ENCODE measurements at places on chromosomes 3 and 15.

DNA sequence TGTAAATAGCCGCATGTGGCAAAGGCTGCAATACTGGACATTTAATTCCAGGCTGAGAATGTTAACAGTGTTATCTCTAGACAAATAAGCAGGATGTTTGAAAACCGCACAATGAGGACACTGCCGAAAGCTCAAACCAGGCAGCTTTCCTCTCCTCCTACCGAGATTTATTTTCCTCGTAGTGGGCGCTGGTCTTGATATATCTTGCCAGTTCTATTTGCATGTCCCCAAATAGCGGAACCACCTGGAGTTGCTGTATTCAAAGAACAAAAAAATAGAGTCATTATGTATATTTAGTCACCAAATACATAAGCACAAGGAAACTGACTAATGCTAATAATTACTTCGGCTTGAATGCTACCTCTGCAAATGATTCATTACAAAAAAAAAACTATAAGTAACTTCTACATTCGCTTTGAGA, 46.5 kb downstream of the CYFIP1 start:
- DNase-seq = no peak

- DNase-seq = no peak
These were observed 195.3 kb downstream of the CDIN1 start for GRCh38 chr15:36774765-36775164.

DNA sequence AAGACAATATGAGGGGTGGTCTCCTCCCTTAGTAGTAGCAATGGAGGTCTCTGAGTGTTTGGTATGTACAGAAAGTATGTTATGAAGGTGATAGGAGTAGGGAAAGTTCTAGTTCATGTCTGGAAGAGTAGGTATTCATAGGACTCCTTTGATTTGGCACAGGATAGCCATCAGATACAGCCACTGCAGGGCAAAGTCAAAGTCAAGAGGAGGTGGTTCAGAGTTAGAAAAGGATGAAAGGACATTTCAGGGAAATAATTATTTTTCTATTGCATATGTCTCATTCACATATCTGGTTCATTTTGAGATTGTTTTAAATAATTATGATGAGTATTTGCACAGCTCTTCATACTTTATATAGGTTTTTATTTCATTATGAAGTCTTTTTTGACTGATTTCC, 381.1 kb downstream of the MFSD1 start:
- no peak for DNase-seq

DNA sequence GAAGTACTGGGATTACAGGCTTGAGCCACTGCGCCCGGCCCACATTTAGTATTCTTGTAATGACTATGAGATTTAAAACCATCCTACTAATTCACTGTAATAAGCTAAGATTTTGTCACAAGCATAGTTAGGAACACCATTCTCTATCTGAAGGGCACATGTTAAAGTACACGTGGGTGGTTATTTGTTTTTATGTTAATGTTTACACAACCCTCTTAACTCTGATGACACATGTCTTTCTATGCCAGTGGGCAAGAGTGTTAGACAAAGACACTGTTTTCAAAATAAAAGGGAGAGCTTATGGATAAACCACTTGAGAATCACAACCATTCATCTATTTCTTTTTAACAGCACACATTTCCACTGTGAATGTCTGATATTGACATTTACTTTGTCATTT, 537.6 kb upstream of the IL12A start:
- no peak for DNase-seq

GRCh38 chr3:125028657-125029056, 27.1 kb downstream of the HEG1 start:
- DNase-seq = no peak

- no peak for DNase-seq
These were observed 532.0 kb upstream of the GBE1 start for GRCh38 chr3:82293435-82293834.

DNA sequence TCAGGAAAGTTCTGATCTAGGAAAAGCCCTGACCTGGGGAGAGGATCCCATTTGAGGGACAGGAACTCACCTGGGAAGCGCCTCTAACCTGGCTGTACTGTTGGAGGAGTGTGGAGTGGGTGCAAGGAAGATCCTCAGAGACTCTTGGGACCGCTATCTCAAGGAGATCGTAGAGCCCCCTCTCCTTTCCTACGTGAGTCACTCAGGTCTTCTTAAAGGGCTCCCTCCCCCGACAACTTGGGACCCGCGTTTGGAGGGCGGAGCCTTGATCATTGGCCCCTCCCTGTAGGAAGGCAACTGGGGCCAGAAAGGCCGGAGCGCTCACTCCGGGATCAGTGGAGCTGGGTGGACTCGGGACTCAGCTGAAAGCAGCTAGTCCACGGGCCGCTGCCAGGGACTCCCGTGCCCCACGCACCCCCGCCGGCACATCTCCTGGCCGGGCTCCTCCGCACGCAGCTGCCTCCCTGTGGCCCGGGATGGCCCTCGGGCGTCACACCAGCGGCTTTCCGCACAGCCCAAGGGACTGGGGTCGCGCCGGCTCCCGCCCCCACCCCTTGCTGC, 520 bp downstream of the SLC26A6 start:
- no peak for DNase-seq

GRCh38 chr3:158451405-158452055, 119.5 kb upstream of the MLF1 start:
- no peak for DNase-seq

DNA sequence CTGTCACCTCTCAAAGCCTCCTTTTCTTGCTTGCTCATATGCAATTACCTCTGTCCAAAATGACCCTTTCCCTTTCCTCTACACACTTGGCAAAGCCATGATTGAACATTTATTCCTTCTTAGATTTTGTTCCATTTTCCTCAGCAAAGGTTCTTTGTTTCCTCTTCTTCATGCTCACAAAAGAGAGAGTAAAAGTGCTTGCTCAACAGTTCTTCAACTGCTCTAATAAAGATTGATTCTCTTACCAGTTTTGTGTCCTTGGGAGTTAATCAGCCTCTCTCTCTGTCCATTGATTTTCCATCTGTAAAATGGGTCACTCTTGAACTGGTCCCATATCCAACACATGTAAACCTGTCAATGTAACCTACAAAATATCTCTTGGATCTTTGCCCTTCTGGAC, 186.4 kb downstream of the WNT5A start:
- DNase-seq = no peak

GRCh38 chr3:168134931-168135330, 39.2 kb upstream of the GOLIM4 start:
- DNase-seq = no peak

DNA sequence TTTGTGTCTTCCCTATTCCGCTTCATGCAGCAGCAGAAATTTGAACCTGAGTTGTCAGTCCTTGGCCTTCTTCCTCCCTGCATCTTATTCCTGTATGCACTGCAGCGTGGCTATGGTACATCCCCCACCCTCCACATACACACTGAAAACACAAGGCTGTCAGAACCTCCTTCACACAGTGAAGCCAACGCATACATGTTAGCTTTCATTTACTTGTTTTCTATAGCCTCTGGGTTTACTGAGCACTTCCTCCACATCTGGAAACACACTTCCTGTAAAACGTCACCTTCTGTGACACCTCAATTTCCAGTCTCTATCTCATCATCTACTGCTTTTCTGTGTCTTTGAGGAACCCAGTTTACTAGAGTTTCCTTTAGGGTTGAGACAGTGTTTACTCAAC, 47.0 kb downstream of the SUSD5 start:
- DNase-seq = no peak

GRCh38 chr3:117139681-117140080, 430.1 kb downstream of the TUSC7 start:
- no peak for DNase-seq

- no peak for DNase-seq
These were observed 4.1 kb upstream of the EOMES start for GRCh38 chr3:27726240-27726639.

GRCh38 chr15:70309716-70310115, 212.0 kb upstream of the TLE3 start:
- no peak for DNase-seq

GRCh38 chr3:122305818-122306621, 19.0 kb upstream of the CSTA start:
- no peak for DNase-seq

GRCh38 chr15:70519004-70519365, 244.4 kb downstream of the UACA start:
- DNase-seq = no peak

GRCh38 chr3:15387171-15387581, 40.2 kb downstream of the METTL6 start:
- no peak for DNase-seq

DNA sequence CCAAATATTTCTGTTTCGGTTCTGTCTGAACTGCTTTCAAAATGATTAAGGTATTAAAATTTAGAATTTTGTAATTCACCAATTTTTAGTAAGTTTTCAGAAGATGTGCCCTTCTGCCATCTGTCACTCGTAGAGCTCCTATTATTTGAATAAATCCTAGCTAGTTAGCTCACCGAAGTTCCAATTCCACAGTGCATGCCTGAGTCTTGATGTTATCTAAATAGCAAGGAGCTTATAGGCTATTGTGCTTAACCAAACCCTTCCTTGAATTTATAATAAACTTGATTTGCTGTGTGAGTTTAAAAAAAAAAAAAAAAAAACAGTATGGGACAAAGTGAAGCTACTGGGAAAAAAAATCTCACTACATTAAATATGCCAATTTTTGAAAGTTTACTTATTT, 18.7 kb downstream of the ATP13A3 start:
- DNase-seq = no peak

- no peak for DNase-seq
These were observed 591.7 kb upstream of the ZNF717 start for GRCh38 chr3:76377074-76377473.

DNA sequence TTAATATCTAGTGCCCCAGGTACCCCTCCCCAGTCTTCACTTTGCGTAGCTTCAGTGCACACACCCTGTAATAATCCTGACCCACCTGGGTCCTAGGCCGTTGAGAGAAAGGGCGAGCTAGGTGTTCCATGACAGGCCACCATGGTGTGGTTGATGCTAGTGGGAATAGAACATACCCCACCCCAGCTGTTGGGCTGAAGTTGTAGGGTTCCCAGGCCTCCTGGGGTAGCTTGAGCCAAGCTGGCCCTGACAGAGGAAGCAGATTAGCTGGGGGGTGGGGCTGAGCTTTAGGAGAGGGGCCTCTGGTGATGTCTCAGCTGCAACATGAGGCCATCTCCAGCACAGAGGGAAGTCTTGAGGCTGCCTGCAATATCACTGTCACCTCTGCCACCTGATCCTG, 40.5 kb downstream of the RAB11A start:
- DNase-seq = no peak

- no peak for DNase-seq
These were observed 20.9 kb downstream of the PLCL2 start for GRCh38 chr3:16905704-16906103.

DNA sequence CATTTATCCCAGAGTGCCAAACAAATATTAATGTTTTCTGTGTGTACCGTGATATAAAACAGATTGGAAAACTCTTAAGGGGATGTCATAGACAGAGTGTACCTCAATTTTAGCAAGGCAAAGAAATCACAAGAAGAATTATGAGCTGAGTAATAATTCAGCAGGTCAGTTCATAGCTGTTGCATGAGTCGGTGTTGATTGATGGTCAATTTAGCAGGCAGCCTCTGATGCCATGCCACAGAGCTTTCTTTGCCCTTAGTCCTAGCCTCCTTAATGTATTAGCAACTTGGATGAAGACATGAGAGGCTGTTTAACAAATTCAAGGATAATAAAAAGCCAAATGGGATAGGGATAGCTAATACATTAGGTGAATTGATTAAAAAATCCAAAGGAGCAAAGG, 6.8 kb downstream of the SLC35A5 start:
- no peak for DNase-seq

GRCh38 chr3:138186221-138186620, 880 bp upstream of the ARMC8 start:
- no peak for DNase-seq

DNA sequence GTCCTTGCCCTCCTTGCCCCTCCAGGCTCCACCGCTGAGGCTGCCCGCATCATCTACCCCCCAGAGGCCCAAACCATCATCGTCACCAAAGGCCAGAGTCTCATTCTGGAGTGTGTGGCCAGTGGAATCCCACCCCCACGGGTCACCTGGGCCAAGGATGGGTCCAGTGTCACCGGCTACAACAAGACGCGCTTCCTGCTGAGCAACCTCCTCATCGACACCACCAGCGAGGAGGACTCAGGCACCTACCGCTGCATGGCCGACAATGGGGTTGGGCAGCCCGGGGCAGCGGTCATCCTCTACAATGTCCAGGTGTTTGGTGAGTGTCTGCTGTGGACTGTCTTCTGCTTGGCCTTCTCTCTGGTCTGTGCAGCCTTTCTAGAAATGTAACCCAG, 61.0 kb downstream of the BOC start:
- no peak for DNase-seq

DNA sequence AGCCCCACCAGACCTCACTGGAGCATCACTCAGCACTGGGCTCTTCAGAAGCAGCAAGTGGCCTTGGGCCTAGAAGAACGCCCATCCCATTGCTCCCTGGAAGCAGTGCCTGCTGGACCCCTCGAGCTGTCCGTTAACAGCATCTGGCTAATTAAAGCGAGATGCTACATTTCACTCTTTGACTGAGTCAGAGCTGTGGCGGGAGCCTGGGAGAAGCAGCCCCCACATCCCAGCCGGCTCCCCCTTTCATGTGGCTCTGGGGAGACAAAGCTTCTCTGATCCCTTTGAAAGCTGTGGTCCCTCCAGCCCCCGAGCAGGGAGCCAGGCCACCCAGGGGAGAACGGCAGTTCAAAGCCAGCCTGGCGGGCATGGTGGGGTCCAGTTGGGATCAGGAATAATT, 103.7 kb downstream of the MEGF11 start:
- DNase-seq = no peak

- no peak for DNase-seq
These were observed 23.2 kb downstream of the LIPC start for GRCh38 chr15:58454950-58455401.

DNA sequence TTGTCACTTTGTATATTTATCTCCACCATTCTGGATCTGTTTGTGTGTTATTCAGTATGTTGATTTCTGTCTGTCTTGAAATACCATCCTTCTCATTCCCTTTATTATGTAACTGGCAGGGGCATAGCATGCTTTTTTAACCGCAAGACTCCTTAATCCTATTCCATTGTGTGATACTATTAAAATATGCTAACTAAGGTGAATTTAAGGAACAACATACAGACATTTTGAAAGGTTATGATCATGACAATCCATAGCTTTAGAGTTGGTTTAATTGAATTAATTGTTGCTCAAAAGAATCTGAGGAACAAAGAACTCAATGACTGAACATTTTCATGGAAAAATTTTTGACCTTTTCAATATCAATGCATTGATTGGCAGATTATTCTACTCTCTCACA, 677.3 kb upstream of the ROBO1 start:
- DNase-seq = no peak

- DNase-seq = no peak
These were observed 4.4 kb downstream of the NR2F2 start for GRCh38 chr15:96334705-96335410.

Data from GOT3 (cell line).